GM12864 (cell line): ENCODE measurements at places on chromosomes 7 and 10.

DNA sequence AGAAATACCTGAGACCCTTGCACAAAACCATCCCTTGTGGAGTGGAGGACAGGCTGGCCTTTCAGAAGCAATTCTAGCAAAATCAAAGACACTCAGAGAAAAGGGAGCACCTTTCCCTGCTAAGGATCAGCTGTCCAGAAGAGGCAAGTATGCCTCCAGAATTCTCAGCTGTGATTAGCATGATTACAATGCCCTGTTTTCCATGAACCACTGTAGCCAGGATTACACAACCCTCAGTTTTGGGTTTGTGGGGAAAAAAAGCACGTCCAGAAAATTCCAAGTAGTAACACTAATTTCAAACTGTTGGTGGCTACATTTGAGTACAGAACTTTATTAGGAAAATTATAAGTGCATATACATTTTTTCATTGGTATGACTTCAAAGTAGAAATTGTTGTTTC lies 15.0 kb downstream of the CXCL12 start:
- DNase-seq: no peak

DNA sequence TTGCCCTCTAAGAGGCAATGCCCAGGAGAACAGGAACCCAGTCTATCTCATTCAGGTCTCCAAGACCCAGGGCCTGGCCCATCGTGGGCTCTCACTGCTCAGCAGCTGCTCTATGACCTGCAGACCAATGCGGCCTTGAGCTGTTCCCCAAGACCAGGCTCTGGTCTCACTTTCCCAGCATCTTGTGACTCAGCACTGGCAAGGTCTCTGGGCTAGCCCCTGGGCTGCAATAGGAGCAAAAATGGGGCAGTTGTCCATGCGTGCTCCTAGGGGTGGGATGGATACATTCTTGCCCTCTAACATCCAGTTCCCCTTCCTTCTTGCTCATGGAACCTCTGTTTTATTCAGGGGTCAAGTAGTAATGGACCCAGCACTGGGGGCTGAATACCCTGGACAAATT lies 13.5 kb downstream of the GCK start:
- no peak for DNase-seq

DNA sequence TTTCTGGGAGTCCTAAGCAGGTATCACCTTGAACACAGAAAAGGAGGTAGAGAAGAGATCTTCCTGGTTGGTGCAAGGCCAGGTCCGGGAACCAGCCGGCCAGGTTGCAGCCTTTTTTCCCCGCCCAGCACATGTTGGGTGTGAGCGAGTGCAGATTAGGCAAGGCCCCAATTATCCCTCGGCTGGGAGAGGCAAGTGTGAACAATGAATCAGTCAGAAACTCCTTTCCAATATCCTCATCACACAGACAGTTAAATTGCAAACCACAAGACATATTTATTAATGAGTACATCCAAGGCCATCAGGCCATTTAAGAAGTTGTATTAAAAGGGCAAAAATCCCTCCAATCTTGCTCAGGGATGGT lies 115.0 kb upstream of the AFAP1L2 start:
- DNase-seq: no peak

DNA sequence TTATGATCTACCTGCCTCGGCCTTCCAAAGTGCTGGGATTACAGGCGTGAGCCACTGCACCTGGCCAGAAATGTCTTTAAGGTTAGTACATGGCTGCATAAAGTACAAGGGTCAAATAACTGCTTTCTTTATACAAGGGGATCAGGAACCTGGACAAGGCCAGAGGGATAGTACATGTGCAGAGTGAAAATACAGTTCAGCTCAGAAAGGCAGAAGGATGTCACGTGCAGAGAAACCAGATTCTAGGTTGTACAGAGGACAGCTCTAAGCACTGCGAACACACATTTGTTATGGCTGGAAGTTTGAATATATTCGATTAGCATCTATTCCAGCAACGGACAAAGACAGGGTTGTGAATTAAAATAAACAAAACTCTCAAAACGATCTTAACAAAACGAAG lies 6.0 kb upstream of the RSBN1L start:
- no peak for DNase-seq

GRCh38 chr10:50387732-50388073 lies 136.4 kb upstream of the ASAH2 start:
- DNase-seq: no peak

GRCh38 chr7:6395898-6396595 lies 51.7 kb downstream of the DAGLB start:
- DNase-seq: no peak

GRCh38 chr10:20839141-20839540 lies 58.0 kb downstream of the NEBL start:
- no peak for DNase-seq

DNA sequence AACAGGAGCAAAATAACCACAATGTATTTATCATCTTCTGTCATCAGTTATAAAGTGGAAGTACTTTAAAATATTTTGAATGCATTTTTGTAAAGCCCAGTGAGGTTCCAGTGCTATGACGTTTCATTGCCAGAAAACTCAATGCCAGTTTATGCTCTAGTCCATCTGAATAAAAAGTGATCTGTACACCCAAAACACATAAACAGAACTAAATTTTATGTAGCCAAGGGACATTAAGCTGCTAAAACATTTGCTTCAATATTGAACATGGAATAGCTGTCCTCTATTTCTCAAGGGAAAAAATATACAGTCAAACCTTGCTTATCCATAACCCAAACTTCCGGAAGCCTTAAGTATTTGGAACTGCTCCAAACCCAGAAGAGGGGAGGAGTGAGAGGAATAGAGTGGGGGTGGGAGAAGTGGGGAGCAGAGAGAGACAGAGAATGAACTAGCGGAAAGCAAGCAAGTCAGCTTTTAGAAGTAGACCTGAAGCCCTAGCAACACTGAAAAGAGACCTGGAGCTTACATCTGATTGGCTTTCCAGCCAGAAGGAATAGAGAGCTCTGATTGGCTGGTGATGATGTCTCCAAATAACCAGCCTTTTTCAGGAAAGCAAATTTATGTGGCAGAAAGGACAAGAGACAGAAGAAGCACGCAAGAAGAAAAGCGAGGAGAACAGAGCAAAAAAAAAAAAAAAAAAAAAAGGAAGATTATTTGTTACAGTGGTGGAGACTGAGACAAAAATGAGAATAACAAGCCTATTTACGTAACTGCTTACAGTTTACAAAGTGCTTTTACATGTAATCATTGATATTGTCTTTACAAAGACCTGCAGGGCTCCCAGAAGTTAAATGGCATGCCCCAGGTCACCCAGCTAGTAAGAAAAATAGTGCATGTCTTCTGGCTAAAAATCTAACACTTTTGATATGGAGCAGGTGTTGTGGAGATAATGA lies 196.0 kb downstream of the RNLS start:
- peak; percentile 91 for DNase-seq

DNA sequence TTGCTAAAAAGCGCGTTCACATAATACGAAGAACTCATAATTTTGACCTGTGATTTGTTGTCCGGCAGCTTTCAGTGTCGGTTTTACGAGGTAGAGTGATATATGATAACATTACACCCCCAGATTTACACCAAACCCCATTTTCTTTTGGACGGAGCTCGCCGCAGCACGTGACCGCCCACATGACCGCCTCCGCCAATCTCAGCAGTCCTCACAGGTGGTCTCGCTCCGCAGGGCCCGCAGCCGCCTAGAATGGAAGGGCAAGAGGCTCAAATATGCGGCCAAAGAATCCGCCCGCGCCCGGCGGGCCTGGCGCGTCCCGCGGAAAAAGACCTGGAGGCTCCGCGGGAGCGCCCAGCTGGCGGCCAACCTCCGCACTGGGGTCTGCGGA lies at the start of gene HOXA7:
HOXA7 (minus strand) TSS at position 168 of the 391 bp plus-strand sequence; CDS start at position 38, 130 bp downstream.
- DNase-seq: no peak

- no peak for DNase-seq
Observed at GRCh38 chr7:140621401-140622021, 19.1 kb downstream of the DENND2A start.
